ENCODE measurements at places on chromosomes 12 and 14.
A peak's percentile ranks its signal among the peaks of the same experiment; 100 is the strongest.

DNA sequence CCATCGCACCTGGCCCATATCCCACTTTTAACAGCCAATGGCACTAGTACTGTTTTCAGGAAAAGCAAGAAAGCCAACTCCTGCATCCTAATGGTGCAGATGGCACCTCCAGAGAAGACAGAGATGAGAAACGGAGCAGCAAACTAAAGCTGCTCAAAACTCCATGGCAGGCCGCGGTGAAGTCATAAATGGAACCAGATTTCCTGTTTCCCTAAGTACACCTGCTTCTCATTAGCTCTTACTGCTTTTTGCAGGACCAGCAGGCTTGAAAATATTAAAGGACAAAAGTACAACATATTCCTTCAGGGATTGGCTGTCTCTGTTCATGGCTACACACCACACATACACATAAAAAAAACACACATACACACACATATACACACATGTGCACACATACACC lies 36.7 kb upstream of the LGALS3 start:
- DNase-seq = no peak

DNA sequence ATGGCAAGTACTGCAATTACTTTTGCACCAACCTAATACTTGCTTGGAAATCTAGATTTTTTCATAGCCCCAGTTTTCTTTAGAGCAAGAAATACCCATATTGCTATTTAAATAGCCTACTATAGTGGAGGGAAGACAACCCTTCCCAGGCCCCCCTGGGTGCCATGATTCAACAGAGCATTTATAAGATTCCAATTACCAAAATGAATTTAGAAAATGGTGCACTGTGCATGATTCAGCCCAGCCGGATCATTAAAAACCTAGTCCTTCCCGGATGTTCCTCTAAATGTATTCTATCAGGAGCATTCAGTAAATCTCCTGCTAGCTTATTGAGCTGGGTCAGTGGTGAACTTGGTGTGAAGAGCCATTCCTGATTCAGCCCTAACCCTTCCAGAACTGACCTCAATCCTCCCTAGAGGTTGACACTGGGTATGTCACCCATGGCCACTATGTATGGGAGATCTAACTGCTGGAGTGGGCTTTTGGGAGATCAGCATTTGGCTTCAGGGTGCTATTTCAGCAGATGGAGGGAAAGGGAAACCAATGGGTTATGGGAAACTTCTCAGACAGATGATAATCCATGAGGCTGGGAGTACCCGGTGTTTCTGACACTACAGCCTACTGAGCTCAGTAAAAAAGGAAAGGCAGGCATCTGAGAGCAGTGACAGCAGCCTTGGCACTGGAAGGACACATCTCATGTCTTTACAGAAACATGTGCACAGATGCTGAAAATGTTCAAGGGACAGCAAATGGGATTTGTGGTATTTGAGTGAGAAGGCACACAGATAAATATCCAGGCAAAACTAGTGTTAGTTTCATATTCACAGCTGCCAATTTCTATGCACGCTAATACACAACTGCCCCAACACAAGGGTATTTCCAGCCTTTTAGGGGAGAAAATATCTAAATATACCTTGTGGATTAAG lies 258.9 kb downstream of the DPF3 start:
- DNase-seq = no peak

DNA sequence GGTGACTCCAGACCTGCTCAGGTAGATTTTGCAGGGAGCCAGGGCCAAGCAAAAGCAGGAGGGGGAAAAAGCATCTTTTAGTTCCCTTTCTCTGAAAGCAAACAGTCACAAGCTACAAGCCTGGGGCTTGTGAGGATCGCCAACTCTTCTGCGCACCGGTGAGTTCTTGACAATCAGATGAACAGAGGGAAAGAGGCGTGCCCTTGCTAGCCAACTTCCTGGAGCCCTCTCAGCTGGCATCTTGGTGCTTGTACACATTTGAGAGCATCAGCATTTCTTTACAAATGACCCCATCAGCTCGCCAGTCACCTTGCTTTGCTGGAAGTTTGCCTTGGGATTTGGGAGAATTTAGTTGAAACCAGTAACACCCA lies 55.5 kb downstream of the ZNF664 start:
- no peak for DNase-seq

GRCh38 chr12:24573621-24574020 lies 375.3 kb downstream of the BCAT1 start:
- DNase-seq = no peak

GRCh38 chr12:2264651-2265232 lies 212.0 kb downstream of the CACNA1C start:
- DNase-seq = no peak

- no peak for DNase-seq
Measured at GRCh38 chr12:96878704-96879103, 28.4 kb upstream of the NEDD1 start.

- no peak for DNase-seq
Measured at GRCh38 chr12:55965941-55966407, at the start of gene PMEL. TSS of gene PMEL (minus strand) at chr12:55966042. CDS start at chr12:55966011, 31 bp downstream.

DNA sequence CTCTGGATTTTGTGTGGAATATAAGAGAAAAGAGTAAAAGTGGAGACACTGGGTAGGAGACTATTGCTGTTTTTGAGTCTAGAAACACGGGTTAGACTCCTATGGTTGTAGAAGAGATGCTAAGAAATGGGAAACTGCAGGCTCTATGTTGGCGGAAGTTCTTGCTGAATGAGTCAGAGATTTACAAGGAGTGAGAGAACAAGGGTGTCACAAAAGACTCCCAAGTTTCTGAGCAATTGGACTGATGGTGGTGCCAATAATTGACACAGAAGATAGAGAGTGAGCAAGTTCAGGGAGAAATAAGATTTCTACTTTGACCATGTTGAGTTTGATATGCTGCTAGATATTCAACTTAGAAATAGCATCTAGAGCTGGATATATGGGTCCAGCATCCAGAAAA lies 2.6 kb upstream of the PRKD1 start:
- DNase-seq = no peak

DNA sequence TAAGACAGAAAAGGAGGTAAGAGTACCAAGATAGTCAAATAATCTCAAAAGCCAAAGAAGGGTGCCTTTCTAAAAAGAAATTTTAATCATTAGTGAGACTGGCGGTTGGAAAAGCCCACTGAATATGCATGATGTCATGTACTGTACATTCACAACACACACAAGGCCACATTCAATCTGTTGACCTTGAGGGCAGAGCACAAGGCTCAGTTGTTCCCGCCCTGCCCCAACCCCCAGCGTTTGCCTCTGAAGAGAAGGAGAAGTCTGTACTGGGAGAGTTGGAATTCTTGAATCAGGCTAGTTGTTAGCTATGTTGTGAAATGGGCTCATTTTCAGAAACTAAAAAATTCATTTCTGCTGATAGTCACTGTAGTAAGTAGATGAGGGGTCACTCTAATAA lies 50.2 kb upstream of the NID2 start:
- no peak for DNase-seq

DNA sequence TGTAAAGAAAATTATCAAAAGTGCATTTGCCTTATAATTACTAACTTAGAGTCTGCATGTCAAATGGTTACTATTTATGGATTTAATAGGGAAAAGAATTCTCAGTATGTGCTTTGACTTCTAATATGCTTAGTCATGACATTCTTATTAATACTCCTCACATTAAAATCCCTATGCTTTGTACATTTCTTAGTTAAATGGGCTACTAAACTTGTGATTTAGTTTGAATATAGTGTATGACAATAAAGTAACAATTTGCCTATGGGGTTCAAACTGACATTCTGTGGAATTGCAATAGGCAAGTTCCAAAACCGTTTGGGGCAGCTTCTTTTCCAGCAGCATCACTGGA lies 361.9 kb upstream of the TMTC1 start:
- DNase-seq = no peak

DNA sequence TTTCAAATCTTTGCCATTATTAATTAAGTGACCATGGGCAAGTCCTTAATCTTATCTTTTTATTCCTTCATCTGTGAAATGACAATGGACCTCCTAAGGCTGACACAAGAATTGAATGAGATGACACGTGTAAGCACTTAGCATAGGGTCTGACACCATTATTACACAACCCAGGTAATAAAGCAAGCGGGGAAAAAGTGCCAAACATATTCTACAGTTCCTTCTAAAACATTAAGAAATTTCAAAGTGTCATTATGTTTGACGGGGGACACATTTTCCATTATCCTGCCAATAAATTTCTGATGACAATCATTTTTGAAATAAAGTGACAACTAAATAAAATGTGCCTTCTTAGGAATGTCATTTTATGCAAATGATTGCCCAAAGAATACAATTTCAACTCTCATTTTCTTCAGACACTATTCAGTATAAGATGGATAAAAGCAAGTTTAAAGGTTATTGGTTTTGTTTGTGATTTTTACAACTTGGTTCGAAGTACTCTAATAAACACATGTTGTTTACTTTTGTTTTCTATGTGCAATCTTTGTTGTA lies 3.0 kb downstream of the ANKS1B start:
- no peak for DNase-seq

DNA sequence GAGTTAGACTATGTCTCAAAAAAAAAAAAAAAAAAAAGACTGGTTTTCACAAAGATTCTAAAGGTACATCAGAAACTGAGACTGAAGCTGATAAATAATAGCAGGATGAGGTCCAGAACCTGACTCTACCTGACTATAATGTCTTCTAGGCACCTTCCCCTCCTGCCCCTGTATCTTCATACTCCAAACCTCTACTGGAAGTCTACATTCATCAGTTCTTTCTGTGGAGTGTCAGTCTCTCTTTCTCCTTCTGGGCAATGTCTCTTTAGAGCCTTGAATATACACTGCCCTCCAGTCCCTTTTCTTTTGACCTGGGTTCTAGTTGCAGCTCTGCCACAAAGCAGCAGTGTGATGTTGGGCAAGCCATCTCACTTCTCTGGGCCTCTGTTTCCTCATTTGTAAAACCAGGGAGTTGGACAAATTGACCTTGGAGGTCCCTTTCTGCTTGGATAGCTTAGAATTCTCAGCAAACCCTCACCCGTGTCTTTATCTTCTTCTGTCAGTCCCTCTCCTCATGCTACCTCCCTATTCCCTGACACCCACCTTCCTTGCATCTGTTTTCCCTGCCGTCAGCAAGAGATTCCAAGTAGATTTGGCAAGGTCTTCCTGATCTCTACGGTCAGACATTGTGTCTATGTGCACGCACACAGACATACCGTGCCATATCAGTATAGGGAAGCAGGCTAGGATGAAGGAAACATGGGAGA lies 4.3 kb downstream of the NFE2 start:
- DNase-seq = no peak

- DNase-seq = no peak
Measured at GRCh38 chr12:50404307-50404706, 3.6 kb downstream of the LARP4 start.

- DNase-seq = peak; percentile 81
Measured at GRCh38 chr12:26523708-26524150, 309.3 kb downstream of the ITPR2 start.

GRCh38 chr12:48813465-48814261 lies 4.6 kb upstream of the CACNB3 start:
- no peak for DNase-seq

- DNase-seq = no peak
Measured at GRCh38 chr12:23626791-23627190, 322.7 kb downstream of the SOX5 start.
